Activated CD4-positive, CD25-positive, alpha-beta regulatory T cell (primary cell): ENCODE measurements at places on chromosomes 16 and 17.

- no peak for DNase-seq
These were observed 10.5 kb downstream of the TBC1D16 start for GRCh38 chr17:80025140-80025539.

DNA sequence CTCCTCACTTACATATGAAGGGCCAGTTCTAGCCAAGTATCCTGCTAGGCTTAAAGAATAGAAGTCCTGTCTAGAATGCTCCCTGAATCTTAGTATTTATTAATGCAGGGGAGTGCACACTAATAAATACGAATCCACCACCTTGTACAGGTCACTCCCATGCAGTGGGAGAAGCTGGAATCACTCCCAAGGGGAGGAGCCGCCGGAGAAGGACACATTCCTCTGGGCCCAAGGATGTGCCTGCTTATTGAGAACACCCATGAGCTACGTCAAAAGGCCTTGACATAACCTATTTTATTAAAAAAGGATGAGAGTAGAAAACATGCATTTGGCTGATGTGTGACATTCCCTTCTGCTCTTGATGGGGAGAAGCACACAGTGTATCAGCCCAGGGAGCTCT is 223.5 kb downstream of the SPECC1 start:
- DNase-seq = no peak

DNA sequence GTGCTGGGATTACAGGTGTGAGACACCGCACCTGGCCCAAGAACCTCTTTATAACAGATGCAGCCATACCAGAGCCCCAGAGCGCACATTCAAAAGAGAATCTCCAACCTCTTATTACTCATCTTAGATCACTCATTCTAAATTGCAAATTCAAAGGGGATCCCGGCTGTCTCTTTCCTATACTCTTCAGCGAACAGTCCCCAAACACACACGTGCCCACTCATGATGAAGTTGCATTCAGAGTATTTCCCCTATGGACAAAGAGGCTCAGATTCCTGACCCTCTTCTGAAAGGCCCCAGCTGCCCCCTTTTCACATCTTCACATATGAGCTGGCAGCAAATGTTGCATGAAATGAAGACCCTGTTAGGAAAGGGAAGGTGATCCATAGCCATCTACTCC is 22.5 kb upstream of the ABR start:
- no peak for DNase-seq

GRCh38 chr16:75627851-75628250 is 4.8 kb upstream of the ADAT1 start:
- no peak for DNase-seq

GRCh38 chr17:67585077-67585602 is 132.6 kb upstream of the NOL11 start:
- DNase-seq = no peak

GRCh38 chr16:17228048-17228707 is 242.6 kb downstream of the XYLT1 start:
- DNase-seq = no peak

DNA sequence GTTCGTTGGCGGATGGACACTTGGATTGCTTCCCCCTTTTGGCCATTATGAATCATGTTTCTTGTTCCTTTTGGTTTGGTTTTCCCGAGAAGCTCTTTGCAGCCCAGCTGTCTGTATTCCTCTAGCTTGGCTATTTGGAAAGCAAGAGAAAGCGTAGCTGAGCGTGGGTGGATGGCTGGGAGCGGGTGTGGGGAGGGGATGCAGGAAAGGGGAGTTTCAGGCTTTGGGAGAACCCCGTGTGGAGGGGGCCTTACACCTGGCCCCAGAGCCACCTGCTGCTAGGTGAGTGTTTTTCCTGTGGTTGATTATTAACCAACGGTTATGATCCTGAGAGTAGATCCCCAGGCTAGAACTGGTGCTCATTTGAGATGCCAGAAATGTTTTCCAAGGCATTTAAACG is 103.7 kb downstream of the RAP1GAP2 start:
- no peak for DNase-seq

DNA sequence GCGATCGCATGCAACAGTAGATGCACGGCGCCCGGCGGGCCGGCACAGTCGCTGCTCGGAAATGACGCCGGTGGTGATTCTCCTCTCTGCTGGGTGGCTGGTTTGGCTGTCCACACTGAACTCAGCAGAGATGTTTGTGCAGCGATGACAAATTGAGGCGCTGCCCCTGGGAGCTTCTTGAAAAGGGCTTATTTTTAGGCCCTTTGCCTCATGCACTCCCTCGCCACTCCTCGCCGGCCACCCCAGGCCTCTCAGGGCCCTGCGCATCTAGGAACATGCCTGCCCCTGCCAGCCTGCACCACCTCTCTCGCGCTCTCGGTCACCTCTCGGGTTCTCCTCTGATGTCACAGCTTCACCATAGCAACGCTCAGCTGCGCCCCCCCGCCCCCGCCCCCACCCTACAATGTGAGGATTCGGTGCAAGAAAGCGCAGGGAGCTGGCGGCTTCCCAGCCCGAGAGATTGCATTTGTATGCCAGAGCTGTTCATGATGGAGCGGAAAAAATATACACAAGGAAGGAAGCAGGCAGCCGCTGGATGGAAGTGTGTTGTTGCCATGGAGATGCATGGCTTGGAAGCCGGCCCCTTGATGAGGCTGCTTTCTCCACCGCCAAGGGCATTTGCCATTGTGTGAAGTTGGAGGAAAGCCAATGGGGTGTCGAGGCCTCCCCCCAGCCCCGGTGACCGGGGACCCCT is 81.3 kb upstream of the PLCG2 start:
- DNase-seq = no peak

GRCh38 chr16:55470533-55471371 is 8.2 kb upstream of the MMP2 start:
- DNase-seq = no peak

DNA sequence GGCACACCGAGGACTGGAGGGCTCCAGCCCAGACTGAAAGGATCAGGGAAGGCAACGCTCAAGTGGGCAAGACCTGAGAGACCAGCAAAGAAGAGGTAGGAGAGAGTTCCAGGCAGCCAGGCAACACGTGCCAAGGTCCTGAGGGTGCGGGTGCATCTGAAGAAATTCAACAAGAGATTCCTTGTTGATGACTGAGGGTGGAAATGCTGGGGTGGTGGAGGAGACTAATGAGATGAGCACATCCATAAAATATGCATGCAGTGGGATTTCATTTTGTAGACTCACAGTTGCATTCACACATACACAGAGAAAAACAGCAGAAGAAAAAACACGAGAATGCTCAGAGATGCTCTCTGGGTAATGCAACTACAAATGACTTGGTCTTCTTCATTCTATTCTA is 154.8 kb upstream of the FOXF1 start:
- no peak for DNase-seq

DNA sequence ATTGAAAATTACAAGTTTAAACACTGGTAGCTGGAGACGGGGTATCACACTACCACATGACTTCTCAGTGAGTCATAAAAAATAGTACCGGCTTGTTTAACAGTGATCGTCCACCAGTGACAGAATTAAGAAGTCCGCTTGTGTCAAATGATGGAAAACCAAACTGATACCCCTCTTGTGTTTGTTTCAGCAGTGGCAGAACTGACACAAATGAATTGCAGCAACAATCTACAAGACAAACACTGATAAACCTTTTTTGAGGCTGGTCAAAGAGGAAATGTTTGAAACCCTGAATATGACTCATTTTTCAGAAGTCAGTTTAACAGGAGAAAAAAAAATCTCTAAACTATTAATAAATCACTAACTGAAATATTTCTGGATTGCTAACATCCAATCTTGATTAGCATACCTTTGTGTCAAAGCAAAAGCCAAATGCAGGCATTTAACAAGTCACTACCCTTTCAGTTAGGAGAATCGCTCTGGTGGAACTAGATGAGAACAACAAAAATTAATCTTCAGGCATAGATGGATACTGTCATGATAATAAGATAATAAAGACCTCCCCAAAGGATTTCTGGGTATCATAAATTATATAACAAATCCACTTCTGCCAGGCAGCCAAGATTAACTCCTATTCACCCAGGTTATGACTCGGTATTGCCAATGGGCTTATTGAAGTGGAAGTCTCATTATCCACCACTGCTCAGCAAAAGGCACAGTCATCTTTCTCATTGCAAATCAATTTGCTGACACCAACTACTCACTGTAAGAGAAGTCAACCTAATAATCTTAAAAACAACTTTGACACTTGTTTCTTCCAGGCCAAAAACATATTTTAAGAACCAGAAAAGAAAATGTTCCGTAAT is 20.8 kb downstream of the DCUN1D3 start:
- no peak for DNase-seq

DNA sequence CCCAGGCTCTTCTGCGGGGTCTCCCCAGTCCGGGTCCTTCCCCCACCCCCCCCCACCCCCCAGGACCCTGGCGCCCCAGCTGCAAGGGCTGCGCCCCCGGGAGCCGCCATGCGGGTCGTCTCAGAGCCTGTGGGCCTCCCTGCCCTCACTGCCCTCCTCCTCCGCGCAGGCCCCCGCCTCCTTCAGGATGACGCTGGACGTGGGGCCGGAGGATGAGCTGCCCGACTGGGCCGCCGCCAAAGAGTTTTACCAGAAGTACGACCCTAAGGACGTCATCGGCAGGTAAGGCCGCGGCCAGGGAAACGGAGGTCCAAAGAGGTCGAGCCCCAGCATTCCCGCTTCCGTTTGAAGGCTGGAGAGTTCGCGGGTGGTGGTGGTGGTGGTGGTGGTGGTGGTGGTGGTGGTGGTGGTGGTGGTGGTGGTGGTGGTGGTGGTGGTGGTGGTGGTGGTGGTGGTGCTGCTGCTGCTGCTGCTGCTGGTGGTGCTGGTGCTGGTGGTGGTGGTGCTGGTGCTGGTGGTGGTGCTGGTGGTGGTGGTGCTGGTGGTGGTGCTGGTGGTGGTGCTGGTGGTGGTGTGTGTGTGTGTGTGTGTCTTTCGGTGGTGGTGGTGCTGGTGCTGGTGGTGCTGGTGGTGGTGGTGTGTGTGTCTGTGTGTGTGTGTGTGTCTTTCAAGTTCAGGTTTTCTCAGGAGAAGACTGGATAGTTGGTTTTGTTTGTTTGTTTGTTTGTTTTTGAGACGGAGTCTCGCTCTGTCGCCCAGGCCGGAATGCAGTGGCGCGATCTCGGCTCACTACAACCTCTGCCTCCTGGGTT is 615 bp downstream of the PHKG2 start:
- DNase-seq = no peak

- no peak for DNase-seq
These were observed 544.8 kb upstream of the EEF2KMT start for GRCh38 chr16:5642436-5642835.

DNA sequence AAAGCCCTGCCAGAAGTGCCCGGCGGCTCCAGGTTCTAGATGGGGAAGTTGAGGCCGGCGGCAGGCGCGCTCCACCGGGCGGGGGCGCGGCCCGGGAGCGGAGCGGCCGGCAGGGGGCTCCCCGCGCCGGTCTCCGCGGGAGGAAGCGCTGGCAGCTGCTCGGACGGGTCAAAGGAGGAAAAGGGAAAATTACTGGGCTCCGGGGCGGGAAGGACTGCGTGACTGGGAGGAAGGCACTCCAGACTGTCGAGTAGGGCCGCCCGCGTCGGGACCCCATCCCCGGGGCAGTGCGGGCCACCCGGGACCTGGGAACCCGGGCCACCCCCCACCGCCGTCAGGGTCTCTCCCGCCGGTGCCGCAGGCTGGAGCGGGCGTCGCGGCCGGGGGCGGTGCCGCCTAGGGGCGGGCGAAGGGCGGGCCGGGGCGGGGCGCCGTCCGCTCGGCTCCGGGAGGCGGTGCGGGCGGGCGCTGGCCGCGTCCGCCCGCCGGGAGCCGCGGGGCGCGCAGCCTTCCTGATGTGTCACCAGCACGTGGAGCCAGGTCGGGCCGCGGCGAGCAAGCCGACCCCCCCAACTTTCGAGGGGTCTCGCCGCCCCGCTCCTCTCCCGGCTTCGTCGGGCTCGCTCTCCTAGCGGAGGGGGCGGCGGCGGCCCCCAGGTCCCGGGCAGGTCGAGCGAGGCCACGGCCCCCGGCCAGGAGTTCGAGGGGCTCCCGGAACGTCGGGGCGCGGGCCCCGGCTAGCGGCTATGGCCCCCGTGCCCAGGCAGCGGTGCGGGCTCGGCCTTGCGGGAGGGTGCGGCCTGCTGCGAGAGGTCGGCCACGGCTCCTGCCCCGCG is 167.5 kb downstream of the RAB11FIP4 start:
- DNase-seq = peak; percentile 20

DNA sequence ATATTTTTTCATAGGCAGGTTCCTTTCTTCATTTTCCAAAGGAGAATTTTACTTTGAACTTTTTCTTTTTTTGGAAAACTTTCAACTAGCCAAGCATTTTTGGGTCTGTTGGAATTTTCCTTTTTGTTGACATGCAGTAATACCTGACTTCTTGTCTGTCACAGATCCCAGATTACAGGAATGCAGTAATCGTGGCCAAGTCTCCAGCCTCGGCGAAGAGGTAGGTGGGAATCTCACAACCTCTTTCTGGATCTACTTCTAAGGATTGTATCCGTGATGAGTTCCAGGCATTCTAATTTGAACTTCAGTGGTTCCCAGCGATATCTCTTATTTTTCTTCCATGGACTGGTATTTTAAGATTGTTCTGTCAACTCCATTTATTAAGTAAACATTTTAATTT is 31.7 kb downstream of the PRPSAP2 start:
- no peak for DNase-seq

DNA sequence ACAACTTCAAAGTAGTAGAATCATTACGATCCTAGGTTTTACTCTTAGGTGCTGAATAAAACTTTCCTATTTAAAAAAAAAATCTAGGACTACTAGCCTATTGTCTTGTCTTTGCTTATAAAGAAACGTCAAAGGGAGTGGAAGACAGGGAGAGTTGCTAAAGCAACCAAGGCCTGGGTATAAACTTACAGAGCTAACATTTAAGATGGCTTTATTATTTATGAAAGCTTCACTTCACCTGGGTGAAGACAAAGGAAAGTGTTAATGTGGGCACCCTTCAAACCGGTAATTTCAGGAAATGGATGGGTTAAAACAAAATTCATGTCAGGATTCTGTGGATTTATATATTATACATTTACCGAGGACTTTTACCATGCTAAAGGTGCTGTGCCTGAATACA is 2.5 kb downstream of the DUSP14 start:
- no peak for DNase-seq

DNA sequence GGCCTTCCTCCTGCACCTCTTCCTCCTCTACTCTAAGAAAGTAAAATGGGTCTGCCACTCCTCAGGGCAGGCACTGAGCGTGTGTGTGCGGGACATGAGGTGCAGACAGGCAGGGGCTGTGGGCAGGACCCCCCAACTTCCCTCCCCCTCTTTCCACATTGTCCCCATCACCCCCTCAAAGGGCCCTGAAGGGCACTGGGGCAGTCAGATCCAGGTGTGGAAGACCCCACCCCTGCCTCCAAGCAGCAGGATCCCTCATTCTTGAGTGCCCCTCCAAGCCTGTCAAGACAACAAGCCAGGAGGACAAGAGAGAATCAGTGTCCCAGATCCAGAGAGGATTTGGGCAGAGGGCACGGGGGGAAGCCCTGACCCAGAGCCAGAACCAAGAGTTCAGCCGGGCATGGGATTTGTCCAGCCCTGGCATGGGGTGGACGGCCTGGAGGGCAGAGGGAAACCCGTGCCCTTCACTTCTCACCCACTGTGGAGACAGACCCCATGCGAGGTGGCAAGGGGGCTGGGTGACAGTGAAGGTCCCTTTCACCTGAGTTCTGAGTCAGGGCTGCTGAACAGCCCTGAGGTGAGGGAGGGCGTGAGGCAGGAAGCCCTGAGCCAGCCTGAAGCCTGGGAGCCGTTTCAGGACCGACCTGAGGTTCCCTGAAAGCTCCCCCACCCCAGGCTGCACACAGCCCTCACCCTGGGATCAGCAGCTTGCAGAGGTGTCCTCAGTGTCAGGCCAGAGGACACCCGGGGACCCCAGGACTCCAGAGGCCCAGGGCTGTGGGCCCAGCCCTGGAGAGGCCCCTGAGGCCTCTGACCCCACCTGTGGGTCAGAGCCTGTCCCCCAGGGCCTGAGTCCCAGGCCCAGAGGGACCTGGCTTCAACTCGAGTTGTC is 45.8 kb downstream of the USP22 start:
- no peak for DNase-seq

GRCh38 chr16:10847176-10847575 is 28.6 kb upstream of the TVP23A start:
- no peak for DNase-seq
